ENCODE measurements at places on chromosomes 2 and 18.
A peak's percentile ranks its signal among the peaks of the same experiment; 100 is the strongest.

DNA sequence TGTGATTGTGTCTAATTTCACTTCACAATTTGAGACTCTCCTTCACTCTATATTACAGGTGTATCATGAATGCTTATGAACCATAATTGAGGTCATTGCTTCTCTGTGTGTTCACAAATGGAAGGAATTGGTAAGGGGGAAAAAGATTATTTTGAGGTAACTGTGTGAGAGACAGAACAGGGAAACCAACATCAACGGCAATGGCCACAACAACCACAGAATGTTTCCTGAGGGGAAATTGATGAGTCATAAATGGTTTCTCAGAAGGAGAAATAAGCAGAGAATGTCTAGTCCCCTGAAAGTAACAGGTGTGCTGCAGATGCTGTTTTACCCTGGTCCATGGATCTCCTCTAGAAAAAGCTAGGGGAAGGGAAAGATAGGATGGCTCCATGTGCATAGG, 361.2 kb upstream of the GALNT5 start:
- DNase-seq = no peak

DNA sequence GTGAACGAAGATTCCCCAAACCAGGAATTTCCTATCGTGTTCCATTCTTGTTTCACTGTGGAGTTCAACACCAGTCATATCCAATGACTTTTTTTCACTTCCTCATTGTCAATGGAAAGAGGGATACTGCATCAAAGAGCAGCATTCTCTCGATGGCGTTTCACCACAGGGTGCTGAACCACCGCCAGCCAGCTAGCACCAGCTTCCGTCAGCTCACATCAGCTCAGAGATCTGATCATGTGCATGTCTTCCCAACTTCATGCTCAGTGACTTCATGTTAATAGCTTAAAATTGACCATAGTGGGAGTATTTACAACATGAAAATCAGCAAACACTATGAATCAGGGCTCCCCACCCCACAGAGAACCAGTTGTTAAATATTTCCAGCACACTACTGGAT, 359.9 kb downstream of the TNS1 start:
- no peak for DNase-seq

GRCh38 chr2:188765522-188766470, 208.4 kb upstream of the COL3A1 start:
- DNase-seq = no peak

DNA sequence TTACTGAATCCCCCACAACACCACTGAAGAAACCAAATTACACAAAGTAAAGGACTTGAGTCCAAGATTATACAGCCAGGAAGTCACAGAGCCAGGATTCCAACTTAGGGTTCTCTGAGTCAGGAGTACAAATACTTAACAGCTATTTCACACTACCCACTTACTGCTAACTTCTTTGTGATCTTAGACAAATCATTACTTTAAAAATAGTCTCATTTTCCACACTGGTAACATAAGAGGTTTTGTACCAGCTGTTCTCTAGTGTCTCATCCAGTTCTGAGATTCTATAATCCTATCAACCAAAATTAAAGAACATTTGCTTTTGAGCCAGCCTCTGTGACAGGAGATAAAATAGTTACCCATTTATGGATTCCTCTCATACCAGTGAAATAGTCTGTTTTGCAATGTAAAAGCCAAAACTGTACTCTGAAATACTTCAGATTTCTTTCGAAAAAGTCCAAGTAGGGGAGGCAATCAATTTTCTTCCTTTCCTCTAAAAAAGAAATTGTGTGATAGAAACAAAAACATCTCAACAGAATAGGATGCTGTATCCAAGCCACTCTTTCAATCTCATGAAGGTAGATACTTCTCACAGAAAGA, 157.6 kb downstream of the LRATD1 start:
- DNase-seq = no peak

DNA sequence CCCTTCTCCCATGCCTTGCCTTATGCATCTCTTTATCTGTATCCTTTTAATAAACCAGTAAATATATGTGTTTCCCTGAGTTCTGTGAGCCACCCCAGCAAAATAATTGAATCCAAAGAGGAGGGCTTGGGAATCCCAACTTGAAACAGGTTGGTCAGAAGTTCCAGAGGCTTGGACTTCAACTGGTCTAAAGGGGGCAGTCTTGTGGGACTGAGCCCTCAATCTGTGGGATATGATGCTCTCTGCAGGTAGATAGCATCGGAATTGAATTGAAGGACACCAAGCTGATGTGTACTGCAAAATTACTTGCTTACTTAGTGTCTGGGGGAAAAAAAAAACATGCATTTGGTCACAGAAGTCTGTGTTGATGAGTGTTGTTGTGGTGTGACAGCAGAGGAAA, 1033.5 kb upstream of the TMEFF2 start:
- no peak for DNase-seq

- no peak for DNase-seq
Observed at GRCh38 chr18:26618135-26618534, 69.8 kb upstream of the KCTD1 start.

DNA sequence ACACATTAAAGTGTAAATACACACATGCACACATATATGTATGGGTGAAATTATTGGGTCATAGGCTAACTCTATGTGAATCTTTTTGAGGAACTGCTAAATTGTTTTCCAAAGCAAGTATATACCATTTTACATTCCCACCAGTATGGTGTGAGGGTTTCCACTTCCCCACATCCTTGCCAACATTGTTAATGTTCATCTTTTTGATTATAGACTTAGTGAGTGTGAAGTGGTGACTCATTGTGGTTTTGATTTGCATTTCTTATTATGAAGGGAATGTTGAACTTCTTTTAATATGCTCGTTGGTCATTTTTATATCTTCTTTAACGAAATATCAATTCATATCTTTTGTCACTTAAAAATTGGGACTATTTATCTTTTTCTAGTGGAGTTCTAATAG, 181.8 kb upstream of the GCFC2 start:
- no peak for DNase-seq

DNA sequence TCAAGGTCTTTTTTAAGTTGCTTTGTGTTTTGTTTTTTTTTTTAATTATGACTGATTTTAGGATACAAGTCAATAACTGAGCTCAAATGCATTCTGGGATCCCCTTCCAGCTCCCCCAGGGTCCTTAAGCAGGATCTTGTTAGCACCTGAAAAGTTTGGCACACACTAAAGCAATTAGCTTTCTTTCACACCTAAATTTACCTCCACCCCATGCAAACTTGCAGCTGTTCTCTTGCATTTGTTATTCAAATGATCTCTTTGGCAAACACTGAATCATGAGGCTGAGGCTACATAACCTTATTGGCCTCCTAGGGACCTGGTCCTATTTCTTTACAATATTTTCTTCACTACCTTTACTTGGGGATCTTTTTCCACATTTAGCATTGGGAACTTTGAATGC, 2026.1 kb upstream of the CELF4 start:
- no peak for DNase-seq

- DNase-seq = no peak
Observed at GRCh38 chr2:13584020-13584419, 867.3 kb downstream of the TRIB2 start.

GRCh38 chr2:41431756-41432155, 616.1 kb upstream of the PKDCC start:
- DNase-seq = no peak

GRCh38 chr2:181203412-181203811, 223.0 kb downstream of the UBE2E3 start:
- DNase-seq = no peak

DNA sequence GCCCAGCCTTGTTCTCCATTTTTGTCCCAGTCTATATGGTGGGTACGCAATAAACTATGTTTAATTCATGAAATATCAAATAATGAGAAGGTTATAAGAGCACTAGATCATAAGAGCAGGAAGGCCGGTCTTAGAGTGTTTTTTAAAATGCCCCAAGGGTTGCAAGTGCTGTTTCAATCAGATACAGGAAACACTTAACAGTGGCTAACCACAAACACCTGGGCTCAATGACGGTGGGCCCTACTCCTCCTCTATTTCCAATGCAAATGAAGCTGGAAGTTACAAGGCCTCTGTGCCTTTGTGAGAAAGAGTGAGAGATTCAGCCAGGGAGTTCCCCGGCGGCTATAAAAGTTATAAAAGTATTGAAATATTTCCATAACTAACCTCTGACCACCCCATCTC, 18.9 kb upstream of the WDR33 start:
- no peak for DNase-seq

- no peak for DNase-seq
Observed at GRCh38 chr2:203972066-203972465, 35.5 kb downstream of the ICOS start.

DNA sequence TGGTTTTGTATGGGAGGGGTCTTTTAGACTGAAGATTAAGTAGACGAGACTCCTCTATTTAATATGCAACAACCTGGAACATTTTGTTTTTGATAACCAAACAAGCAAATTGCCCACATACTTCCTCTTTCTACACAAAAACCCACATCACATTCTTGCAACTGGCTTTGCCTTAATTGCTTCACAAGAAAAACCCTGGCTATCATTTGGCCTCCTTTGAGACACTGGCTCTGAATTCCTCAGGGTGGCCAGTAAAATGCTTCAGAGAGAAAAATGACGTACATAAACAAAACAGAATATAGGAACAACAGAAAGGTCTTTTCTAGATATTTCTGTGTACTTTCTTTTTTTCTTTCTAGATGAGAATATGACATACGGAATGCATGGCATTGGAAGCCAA, 103.0 kb downstream of the TRIB2 start:
- peak; percentile 51 for DNase-seq

DNA sequence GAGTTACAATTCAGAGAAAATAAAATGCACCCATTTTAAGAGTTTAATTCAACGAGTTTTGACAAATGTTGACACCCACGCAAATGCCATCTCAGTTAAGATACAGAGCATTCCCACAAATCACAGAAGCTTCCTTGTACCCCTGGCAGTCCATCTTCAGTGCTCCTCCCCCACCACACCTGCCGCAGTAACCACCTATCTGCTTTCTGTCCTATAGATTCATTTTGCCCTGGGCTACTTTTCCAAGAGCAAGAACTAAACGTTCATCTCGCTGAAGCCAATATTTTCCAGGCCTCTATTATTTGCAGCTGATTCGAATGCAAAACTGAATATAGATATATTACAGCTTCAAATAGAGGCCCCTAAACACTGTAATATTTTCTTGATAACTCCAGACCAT, 13.4 kb upstream of the HPCAL1 start:
- no peak for DNase-seq

DNA sequence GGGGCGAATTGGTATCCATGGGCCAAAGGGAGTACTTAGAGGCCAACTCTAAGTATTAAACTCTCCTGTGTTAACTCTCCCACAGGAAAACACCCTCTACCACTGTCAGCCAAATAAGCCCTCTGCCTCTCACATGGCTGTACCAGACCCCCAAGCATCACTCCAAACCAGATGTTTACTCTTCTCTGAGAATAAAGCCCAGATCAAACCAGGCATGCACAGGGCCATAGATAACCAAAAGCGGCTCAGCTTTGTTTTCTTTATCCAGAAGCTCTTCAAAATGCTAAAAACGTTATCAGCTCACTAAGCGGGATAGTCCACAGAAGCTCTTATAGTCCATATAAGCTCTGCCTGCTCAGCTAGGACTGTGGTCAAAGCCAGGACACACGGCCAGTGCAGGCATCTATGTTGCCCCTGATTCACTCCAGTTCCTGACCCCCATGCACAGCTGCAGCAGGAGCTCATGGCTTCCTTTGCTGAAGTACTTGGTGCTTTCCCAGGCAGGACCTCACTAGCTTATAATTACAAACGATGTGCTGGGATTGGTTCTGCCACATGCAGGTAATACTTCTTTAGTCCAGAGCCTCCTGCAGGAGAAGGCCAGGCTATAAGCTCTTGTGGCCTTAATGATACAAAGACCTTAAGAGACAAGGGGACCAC, 21.0 kb upstream of the SEMA4C start:
- no peak for DNase-seq

- peak; percentile 18 for DNase-seq
Observed at GRCh38 chr2:27831279-27832050, 58.7 kb downstream of the RBKS start.

DNA sequence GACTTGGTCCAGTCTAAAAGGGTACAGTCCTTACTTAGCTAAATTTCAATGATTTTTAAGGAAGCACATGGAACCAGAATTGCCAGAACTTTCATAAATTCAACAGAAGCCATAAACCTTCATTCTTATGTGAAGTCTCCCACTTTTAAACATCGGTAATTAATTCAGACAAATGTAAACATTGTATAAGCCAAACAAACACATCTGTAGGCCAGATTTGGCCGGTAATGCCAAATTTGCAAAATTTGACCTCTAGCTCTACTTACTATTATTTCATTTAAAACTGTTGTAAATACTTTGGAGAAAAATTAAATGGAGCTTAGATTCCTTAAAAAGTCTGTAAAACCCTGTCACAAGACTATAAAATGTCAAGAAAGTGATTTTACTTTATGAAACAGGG, 83.2 kb upstream of the GALNT5 start:
- no peak for DNase-seq

GRCh38 chr18:55500316-55501086, 87.5 kb downstream of the TCF4 start:
- no peak for DNase-seq

DNA sequence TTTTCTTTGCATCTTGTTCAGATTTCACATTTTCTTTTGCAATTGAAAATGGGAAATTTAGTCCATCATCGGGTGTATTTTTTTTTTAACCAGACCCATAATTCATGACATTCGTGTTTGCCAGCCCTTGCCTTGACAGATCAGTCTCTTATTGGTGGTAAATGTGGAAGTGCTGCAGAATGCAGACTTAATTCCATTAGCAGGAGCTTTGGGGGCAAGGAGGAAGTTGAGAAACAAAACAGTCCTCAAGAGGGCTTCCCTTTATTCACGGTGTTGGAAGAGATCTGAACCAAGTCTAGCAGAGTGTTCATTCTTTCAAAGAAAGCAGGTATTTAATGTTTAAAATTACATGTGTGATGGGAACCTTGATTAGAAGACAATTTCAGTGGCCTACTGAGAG, 16.6 kb upstream of the RPE start:
- DNase-seq = peak; percentile 65

DNA sequence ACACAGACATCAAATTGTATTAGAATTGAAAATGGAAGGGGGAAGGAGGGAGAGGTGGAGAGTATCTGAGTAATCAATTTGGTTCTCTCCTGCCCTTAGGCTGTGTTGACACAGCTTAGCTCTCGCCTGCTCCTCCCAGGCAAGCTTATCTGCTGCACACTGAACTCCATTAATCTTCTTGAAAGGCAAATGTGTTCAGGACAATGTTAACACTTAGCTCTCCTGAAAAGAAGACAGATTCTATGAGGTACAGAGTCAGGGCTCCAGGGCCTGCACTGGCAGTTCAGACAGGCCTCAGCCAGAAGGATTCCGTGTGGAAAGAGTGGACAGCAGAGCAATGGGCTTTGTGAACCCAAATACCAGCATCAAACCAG, 430.0 kb upstream of the TNP1 start:
- DNase-seq = no peak

- DNase-seq = no peak
Observed at GRCh38 chr2:134021830-134022524, 231.9 kb upstream of the MGAT5 start.

All from suppressor macrophage (primary cell).